ENCODE measurements at places on chromosomes 12 and 14.
A peak's percentile ranks its signal among the peaks of the same experiment; 100 is the strongest.

- DNase-seq, result peak; percentile 85
These were observed at the start of gene PTPN11 for GRCh38 chr12:112418608-112419296. Gene PTPN11, plus strand, starts transcription at chr12:112418947. Its CDS starts 165 bp downstream, at chr12:112419112.

DNA sequence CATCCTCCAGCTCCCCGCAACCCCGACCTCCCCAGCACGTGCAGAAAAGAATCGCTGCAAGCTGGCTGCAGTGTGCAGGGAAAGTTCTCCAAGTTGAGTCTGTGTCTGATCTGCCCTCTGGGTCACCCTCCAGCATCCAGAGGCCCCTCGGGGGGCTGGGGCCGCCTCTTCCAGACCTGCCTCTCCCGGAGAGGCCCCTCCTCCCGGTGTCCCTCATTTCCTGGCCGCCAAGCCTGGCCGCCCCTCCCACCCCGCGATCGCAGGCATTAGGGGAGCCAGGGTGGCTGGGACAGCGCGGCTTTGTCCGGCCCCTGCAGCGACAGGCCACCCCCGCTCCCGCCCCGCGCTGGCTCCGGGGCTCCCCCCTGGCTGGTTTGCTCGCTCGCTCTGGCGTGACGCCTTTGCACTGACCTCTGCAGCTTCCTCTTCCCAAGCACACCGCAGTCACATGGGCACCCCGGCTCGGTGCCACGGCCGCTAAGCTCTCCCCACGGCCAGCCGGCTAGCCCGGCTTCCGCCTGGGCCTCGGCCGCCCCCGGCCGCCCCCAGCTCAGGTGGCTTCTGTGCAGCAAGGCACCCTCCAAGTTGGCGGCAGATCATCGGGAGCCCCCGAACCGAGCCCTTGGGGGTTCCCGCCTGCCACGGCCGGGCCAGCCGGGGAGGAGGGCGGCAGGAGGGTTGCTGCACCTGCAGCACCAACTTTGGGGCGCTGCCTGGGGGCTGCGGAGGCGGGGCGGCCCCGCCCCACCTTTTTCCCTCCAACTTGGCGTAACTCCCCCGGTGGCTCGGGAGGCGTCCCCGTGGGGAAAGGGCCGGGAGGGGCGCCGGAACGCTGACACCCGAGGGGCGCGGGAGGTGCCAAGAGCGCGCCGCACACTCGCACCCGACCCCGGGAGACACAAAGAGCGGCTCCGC lies 43.7 kb downstream of the KDM2B start:
- DNase-seq, result peak; percentile 40

DNA sequence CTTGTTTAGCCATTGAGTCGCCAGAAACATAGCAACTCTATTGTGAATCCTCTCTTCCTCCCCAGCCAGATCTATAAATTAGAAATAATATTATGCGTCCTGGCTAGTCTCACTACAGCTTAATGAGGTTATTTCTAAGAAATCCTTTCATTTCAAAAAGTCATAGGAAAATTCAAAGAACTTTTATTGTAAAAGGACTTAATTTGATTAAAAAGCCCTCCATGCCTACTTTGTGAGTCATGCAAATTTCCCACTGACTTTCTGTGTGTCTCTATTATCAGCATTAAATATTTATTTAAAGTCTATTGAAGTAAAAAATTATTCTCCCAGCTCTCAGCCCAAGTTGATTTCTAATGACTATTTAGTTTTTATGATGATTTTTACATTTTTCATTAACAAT lies 160.7 kb downstream of the PHLDA1 start:
- DNase-seq, result no peak

DNA sequence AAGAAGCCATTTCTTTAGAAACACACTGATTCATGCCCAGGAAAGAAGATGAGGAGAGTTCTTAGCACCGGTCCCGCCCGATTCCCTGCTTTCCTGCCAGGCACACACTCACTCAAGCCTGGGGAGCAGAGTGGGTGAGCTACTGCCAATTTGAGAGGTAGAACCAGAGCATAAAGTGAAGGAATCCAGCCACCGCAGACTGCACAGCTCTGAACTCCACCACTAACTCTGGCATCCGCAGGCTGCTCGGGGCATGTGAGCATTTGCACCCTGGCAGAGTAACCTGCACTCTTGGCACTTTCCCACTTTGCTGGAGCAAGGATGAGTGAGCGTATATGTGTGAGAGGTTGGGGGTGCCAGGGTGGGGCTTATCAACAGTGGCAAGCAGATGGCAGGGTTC lies 4.0 kb upstream of the SYNDIG1L start:
- DNase-seq, result peak; percentile 3

DNA sequence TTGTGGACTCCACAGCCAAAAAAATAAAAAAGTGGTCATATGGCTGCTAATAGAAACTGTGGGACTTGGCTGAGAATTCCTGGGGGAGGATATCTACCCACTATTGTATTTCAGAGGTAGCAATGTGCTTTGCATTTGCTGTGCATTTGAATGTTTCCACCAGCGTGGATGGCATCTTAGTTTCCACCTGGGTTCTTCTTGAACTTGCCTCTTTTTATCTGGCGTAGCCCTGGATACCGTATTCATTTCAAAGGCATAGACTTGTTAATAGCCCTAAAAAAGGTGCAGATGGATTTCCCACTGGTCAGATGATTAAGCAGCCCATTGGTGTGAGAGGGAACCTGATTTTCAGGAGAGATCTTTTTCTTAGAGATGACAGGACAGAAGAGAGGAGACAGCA lies 1.9 kb upstream of the MYF5 start:
- DNase-seq, result no peak

GRCh38 chr12:111441107-111441928 lies 35.6 kb downstream of the SH2B3 start:
- DNase-seq, result no peak

DNA sequence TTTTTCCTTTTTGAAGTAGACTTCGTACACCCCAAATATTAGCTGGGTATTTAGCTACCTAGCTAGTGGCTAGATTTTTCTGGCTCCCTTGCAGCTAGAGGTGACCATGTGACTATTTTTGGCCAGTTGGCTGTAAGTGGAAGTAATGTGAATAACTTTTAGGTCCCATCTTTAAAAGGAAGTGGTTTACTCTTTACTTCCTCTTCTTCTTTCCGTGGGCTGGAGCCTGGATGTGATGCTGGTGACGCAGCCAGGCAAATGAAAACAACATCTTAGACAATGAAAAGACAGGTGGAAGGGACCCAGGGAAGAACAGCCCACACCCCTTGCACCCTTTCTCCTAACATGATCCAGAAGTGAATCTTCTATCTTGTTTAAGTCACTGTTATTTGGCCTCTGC lies 245.5 kb downstream of the ATP23 start:
- no peak for DNase-seq

- no peak for DNase-seq
These were observed 24.2 kb downstream of the FLRT2 start for GRCh38 chr14:85554106-85554505.

- no peak for DNase-seq
These were observed 170.6 kb upstream of the PWP1 start for GRCh38 chr12:107514887-107515445.

GRCh38 chr12:90321369-90321768 lies 612.7 kb upstream of the ATP2B1 start:
- DNase-seq, result no peak

- DNase-seq, result no peak
These were observed 456.7 kb downstream of the SLC16A7 start for GRCh38 chr12:60052483-60052882.

GRCh38 chr12:47652521-47653234 lies 53.2 kb downstream of the RPAP3 start:
- DNase-seq, result no peak

DNA sequence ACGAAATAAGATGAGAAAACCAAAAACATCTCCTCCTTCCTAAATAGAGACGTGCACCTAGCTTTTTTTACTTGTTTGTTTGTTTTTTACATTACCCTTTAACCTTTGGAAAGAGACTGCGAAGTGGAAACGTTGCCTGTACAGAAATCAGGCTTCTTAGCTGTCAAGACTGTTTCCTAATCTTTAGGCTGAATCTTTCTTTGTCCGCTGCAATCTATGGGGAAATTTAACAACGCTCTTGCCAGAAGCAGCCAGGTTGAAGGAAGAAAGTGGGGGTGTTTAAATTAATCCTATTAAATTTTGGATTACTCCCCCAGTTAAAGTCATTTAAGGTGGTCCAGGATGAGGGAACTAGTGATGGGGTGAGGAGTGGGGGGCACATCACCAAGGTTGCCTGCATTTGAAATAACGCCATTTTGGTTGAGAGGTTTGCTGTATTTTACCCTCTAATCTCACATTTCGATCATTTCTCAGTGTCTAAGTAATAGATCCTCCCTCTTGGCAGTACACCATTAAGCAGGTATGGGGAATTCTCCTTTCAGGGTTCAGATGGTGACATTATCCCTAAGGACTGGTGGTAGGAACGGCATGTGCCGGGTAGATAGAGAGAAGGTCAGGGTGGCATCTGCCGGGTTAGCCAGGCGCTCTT lies 2.6 kb downstream of the FLRT2 start:
- no peak for DNase-seq

- DNase-seq, result peak; percentile 95
These were observed 21.0 kb downstream of the SLC25A29 start for GRCh38 chr14:100285021-100285912.

DNA sequence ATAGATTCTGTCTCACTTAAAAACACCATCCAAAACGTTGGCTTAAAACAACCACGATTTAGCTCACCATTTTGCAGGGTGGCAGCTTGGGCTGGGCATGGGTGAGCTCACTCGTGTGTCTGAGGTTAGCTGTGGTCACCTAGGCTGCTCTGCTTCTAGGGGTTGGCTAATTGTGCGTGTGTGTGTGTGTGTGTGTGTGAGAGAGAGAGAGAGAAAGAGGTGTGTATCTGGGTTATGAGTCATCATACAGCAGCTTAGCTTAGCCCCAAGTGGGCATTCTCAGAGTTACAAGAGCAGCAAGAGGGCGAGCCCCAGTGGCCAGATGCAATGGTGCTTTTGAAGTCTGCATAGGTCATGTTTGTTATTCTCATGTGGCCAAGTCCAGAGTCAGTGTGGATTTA lies 6.0 kb downstream of the FBXW8 start:
- no peak for DNase-seq

GRCh38 chr14:22973217-22974032 lies 8.9 kb downstream of the AJUBA start:
- peak; percentile 61 for DNase-seq

DNA sequence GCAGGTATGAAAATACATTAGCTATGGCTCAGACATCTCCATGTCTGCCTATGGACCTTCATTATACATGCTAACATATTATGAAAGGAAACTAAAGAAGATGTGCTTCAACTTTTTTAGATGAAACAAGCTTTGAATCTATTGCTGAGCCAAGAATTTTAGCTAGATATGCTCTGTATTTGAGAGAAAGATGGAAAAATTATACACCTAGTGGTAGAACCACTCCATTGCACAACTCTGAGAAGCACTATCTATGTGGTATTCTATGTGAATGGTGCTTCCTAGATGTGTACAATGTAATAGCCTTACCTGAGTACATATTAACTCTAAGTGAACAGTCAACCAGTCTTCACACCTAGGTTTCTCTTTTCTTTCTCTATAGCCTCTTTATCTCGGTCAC lies 17.3 kb downstream of the EPYC start:
- no peak for DNase-seq

GRCh38 chr12:16857456-16857923 lies 251.5 kb upstream of the LMO3 start:
- no peak for DNase-seq

DNA sequence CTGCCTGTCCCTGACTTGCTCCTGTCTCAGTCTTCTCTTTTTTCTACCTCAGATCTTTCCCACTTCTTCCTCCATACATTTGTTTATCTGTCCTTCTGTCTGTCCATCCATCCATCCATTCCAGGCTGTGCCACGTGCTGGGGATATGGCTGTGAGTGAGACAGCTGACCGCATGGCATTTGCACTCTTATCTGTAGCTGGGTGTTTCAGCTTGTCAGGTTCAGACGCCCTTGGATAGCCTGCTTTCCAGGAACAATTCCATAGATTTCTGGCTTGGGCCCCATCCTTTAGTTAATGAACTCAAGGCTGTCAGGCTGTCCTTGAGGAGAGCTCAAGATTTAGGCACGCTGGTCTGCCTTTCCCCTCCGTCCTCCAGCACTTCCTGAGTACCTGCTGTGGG lies 116.6 kb downstream of the TSPAN9 start:
- DNase-seq, result no peak

GRCh38 chr12:57965766-57966165 lies 24.4 kb downstream of the ATP23 start:
- no peak for DNase-seq

GRCh38 chr12:86249851-86250250 lies 6.3 kb downstream of the MGAT4C start:
- peak; percentile 12 for DNase-seq

GRCh38 chr12:89490922-89491321 lies 33.7 kb downstream of the GALNT4 start:
- DNase-seq, result no peak

DNA sequence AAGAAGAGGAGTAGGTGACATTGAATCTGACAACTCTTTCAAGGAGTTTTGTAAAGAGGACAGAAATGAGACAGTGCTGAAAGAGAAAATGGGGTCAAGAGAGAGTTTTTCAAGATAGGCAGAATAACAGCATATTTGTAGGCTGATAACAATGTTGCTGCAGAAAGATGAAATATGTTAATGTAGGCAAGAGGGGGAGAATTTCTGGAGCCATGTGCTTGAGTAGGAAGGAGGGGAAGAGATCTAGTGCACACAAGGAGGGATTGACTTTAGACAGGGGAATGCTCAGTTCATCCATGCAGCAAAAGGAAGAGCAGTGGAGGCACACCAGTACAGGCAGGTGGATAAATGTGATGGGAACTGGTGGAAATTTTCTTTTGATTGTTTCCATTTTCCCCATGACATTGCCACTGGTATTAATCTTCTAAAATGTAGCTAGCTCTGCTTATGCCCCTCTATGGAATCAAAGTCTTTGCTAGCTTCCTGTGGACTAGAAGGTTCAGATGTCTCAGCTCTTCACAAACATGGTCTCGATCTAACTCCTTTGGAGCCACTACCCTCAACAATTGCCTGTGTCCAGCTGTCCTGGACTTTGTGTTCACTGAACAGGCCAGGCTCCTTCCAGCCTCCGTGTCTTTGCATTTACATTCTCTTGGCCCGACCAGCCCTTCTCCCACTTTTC lies 9.1 kb downstream of the PROX2 start:
- no peak for DNase-seq

DNA sequence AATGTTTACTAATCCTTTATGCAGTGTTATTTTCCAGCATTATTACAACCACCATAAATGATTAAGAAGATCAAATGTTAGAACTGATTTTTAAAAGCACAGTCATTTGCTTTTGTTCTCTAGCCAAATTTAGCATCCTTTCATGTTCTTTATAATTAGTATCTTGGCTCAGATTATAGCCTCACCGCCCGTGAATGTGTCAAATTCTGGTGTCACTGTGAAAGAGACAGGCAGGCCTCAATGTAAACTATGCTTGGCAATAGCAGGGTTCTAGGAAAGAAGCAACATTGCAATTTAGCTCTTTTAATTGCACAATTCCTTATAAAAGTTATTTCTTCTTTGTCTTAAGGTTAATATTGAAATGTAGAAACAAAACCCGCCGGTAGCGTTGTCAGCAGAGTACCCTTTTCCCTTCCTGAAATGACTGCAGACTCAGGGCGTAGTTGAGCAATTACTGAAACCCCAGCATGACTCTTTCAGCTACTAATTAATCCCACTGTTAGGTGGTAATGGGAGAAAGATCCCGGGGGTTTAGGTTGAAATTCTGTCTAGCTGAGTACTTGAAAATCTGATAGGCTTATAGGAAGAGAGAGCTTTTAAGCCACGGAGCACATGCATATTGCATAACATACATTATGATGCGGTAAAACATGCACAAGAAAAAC lies 1600.5 kb upstream of the SEL1L start:
- DNase-seq, result no peak

Data from HEK293T (cell line).